ENCODE measurements at places on chromosomes 3 and 15.

- no peak for DNase-seq
Measured at GRCh38 chr3:57234613-57235575, 7.4 kb downstream of the APPL1 start.

GRCh38 chr15:74651242-74651741 is 35.7 kb downstream of the CLK3 start:
- DNase-seq = no peak

DNA sequence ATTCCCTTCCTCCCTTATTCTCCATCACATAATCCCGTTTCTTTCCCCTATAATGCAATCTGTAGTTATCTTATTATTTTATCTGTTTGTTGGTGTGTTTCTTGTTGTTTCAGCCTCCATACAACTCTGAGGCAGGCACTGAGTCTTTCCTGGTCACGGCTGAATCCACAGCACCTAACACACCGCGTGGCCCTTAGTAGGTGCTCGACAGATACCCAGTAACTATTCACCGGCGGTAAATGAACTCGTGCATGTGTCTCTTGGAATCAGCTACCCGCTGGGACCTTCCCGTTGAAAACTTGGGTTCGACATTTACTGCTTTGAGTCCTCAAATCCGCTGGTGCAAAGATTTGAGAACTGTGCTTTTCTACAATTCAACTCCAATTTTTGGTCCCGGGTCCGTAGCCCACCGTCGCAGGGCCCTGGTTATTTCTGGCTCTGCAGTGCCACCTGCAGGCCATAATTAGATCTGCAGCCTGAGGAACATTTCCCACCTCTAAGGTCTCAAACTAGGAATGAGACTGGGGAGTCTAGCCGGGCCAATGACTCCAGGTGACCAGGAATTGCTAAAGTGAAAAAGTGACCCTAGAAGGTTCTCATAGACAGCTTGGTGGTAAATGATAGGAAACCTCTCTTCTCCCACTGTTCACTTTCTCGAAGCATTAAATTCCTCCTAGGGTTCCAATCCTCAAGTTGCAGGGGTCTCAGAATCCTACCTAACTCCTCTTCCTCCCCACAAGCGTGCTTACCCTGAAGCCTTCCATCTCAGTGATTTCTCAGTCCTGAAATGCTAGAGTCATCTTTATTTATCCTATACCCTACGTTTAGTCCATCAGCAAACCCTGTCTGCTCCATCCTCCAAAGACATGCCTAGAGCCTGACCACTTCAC is 40.0 kb upstream of the TRH start:
- peak; percentile 38 for DNase-seq

- DNase-seq = no peak
Measured at GRCh38 chr3:155138677-155139076, 58.6 kb downstream of the MME start.

DNA sequence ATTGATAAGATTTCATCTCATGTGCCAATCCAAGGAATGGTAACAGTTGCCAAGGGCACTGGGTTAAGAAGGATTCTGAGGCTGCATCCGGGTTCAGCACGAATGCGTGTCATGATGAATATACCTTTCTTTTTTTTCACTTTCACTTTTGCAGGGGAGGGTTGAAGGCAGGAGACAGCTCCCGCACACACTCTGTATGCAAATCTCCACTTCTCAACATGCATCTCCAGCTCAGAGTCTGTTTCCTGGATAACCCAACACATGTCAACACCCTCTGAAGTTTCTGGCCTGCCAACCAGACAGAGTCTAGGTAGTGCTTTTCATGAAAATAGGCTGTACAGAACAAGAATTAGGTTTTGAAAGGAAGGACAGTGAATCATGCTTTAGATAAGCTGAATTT is 21.6 kb downstream of the B4GALT4 start:
- DNase-seq = no peak

- DNase-seq = no peak
Measured at GRCh38 chr3:29513236-29513635, 232.4 kb downstream of the RBMS3 start.

- no peak for DNase-seq
Measured at GRCh38 chr3:23493889-23494288, 290.8 kb downstream of the UBE2E2 start.

- no peak for DNase-seq
Measured at GRCh38 chr3:123169492-123169929, 32.2 kb upstream of the SEC22A start.

DNA sequence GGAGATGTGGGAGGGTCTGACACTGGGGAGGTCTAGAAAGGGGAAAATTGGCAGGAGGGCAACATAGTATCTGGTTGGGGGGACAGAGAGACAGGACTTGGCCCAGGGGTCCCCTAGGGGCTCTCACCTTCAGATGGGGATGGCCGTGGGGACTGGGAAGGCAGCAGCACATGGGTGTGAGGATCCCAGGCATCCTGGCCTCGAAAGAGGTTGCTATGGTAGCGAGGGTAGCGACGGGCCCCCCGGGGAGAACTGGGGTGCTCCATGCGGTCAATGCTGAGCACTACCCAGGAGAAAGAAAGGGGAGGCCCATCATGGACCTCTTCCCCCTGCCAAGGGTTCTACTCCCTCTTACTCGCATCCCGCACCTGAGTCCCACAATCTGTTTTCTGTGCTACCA is 12.5 kb upstream of the SLC26A6 start:
- no peak for DNase-seq

- no peak for DNase-seq
Measured at GRCh38 chr3:52408466-52408865, 36.4 kb downstream of the SEMA3G start.

DNA sequence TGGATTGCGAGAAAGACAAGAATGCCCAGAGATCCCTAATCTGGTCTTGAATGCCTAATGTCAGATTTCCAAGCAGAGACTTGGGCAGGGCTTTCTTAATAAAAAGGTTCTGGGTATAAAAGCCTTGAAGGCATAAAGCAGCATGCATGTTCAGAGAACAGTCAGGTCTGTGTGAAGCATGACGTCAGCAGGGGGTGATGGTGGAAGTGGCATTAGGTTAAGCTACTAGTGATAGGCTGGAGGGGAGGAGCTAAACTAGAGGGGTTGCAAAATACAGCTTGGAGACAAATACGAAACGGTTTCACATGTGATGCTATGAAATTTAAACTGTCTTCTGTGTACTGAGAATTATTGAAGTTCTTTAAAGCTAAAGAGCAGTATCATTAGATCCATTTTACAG is 125.6 kb downstream of the VPS8 start:
- DNase-seq = no peak

GRCh38 chr3:15428539-15428938 is 1.1 kb downstream of the EAF1 start:
- no peak for DNase-seq

- DNase-seq = no peak
Measured at GRCh38 chr15:34993877-34994276, 5.8 kb upstream of the ZNF770 start.

DNA sequence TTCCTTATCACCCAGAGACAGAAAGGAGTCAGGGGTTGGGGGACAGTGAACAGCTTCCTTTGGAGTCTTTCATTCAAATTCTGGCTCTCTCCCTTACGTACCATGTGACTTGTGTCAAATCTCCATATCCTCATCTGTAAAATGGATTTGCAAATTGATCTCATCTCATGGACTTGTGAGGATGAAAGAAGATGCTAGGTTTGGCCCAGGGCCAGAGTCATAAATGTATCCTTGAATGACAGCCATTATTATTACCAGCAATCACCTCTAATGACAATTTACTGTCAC is 67.8 kb upstream of the POLG start:
- no peak for DNase-seq

DNA sequence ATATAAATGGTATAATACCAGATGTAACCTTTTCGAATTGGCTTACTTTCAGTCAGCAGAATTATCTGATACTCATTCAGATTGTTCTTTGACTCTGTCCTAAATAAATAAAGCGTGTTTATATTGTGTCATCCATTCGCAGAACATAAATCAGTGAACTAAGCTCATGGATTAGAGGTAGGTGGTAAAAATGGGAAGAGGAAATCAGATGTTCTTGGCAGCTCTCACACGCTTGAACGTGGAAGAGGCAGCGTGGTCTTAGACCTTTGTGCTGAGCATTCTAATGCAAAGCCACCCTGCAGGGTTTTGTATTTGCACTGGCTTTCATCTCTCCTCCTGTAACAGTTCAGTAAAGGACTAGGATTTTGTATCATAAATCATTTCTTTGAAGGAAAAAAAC is 441.4 kb downstream of the GABRG3 start:
- DNase-seq = no peak

DNA sequence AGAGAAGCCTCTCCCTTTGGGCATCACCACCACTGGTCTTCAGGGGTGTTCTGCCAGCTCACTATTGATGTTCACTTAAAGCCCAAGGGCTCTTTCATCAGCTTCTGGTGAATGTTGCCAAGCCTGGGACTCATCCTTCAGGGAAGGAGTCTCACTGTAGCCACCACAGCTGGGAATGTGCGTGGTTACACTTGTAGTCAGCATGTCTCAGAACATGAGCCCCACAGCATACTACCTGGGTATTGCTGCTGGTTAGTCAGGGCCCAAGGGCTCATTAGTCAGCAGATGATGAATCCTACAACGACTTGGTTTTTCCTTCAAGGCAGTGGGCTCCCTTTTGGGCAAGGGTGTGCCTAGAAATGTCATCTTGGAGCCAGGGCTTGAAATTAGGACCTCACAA is 412.9 kb downstream of the VGLL3 start:
- DNase-seq = no peak

DNA sequence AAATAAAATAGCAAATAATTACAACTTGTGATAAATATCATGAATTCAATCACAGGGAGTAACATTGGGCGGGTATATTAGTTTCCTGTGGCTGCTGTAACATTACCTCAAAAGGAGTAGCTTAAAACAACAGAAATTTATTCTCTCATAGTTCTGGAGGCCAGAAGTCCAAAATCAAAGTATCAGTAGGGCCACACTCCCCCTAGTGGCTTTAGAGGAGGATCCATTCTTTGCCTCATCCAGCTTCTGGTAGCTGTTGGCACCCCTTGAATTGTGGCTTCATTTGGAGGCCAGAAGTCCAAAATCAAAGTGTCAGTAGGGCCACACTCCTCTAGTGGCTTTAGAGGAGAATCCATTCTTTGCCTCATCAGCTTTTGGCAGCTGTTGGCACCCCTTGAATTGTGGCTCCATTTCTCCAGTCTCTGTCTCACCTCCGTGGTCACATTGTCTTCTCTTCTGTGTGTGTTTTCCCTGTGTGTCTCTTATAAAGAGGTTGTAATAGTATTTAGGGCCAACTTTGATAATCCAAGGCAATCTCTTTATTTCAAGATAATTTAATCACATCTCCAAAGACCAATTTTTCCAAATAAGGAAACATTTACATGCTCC is 3.1 kb upstream of the CFAP20DC start:
- DNase-seq = no peak

DNA sequence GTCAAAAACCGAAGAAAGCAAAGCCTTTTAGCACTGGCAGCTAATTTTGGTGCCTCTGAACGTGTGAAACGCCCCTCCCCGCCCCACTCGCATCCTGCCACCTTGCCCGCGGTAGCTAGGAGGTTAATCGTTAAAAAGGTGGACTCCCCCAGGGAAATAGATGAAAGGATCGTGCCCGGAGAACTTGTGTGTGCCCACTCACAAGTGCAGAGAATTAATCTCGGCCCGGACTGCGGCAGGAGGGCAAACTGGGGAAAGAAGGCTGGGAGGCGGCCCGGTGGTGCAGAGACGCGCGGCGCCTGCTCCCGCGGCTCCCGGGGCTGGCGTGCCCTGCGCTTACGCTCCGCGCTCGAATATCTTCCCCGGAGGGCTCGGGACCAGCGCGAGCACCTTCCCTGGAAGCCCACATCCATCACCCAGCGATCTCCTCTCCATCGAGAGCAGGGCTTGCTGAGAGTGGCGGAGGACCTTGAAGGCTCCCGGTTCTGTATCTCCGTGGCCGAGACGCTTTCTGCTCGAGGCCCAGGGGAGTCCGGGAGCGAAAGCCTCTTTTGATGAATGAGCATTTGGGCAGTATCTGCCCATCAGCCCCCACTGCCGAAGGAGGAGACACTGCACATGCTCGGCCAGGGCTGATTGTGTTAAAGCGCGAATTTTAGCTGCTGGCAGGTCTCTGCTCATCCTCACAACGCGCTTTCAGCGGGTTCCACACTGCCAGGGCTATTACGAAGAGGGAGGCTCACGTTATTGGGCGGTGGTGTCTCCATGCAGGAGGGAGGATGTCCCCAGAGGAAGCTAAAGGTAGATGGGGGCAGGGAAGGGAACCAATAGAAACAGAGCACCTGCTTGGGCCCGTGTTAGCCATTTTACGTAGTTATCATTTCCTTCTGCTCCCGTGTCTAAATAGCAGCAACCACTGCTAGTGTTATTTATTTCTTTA is 1.3 kb upstream of the SPTSSB start:
- DNase-seq = peak; percentile 43

DNA sequence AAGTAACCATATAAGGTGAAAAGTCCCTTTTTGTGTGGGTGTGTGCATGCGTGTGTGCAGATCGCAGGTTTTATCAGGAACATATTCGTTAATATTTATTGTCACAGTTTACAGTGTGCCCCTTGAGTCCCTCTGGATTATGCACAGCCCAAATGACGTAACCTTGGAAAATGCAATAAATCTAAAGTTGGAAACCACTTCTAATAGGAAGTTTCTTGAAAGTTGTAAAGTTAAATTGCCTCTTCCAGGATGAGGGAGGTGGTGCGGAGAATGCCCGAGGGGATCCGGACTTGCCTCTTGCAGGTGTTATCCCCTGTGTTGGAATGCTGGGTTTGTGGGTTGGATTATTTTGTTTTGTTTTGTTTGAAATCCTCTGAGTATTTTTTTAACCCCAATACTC is 143.3 kb downstream of the CMSS1 start:
- no peak for DNase-seq

DNA sequence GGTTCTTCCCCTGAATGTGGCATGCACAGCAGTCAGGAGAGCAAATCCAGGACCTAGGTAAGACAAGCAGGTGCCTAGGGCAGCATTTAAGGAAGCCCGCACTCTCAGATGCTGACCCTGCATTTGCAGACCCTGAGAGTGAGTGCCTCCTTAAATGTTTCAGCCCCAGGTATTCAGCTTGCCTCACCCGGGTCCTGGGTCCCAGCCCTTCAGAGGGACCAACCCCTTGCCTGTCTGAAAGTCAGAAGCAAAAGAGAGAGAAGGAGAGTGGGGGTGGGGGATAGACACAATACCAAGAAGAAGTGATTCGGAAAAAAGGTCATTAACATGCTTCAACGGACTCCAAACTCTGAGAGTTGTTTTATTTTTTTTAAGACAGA is 75.0 kb downstream of the MEGF11 start:
- DNase-seq = no peak

DNA sequence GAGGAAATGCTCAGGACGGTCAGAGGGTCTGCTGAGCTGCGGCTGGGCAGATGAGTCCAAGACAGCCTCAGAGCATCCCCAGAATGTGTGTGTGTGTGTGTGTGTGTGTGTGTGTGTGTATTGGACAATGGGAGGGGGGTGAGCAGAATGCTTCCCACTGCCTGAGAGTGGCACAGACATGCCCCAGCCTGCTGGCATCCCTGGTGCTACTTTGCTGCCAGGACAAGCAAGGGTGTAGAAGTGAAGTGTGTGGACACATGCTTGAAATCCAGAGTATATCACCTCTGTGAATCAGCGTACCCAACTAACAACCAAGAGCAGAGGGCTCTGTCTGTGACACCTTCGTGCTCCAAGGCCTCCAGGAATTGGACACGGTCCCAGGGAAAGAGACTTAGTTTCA is 76.3 kb downstream of the SLC9A9 start:
- no peak for DNase-seq

GRCh38 chr15:27458345-27459084 is 487.5 kb downstream of the GABRG3 start:
- DNase-seq = no peak
